ENCODE measurements at places on chromosomes 1 and 21.

DNA sequence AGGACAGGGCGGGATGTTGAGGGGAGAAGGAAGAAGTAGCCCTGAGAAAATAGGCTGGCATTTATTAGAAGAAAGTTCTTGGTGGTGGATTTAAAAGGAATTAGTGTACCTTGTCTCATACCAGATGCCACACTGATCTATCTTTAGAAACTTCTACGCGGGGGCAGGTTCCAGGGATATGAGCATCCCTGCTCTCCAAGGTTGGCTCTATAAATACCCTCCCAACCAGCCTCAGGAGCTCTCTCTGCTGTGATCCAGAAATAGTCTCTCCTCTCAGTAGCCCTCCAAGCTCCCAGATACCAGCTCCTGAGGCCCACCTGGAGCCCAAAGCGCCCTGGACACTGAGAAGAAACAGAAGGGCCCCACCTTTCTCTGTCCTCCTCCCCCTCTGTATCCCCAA is 128.3 kb upstream of the TNR start:
- no peak for DNase-seq
- no peak overlapping the region for H3K27ac ChIP-seq
- H3K36me3 ChIP-seq: no peaks in the 10 kb centered on the region
- no peak overlapping the region for H3K4me3 ChIP-seq

DNA sequence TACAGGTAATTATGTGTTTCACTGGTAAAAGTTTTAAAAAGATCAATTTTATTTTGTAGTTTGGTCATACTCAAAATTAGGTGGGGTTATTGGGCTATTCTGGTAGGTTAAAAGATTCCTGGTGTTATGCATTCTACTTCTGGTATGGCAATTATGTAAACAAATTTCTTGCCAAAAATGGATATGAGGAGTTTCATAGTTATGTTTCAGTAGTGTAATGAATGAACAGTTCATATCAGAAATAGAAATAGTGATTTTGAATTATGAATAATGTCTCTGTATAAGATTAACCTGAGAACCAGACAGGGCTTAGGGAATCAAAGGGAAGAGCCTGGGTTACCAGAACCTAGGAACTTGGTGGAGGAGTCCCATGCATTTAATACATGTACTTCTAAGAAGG is 15.9 kb downstream of the ATF6 start:
- no peak for DNase-seq
- no peaks in the 10 kb centered on the region for H3K4me1 ChIP-seq
- H3K27me3 ChIP-seq: no peaks in the 10 kb centered on the region
- no peak overlapping the region for H3K4me3 ChIP-seq
- H3K36me3 ChIP-seq: no peaks in the 10 kb centered on the region

GRCh38 chr1:932776-933602 is 9.3 kb downstream of the SAMD11 start:
- peaks cover 46% of the 10 kb centered on the region for H3K27me3 ChIP-seq
- H3K4me3 ChIP-seq: no peak overlapping the region
- no peak overlapping the region for H3K27ac ChIP-seq
- peaks cover 5% of the 10 kb centered on the region for H3K4me1 ChIP-seq
- peak; percentile 40 for DNase-seq

DNA sequence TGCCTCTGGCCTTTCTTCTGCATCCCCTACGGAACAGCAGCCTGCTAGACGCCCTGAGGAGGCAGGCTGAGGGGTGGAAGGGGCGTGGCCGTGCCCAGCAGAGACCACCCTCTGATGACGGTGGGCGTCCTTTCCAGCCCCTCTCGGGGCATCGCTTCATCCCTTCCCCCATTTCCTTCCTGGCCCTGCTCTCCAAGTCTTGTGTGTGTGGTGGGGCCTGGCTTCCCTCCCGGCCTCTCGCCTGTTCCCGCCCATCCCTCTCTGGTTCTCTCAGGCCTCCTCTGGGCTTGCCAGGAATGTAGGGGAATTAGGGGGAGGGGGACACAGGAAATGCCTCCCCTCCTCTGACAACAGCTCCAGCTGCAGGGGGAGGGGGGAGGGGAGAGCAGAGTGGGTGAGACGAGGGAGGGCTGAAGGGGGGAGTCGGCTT is 51.1 kb downstream of the SKI start:
- no peak overlapping the region for H3K4me3 ChIP-seq
- no peaks in the 10 kb centered on the region for H3K36me3 ChIP-seq
- no peak for DNase-seq
- H3K27me3 ChIP-seq: no peaks in the 10 kb centered on the region
- peaks cover 31% of the 10 kb centered on the region for H3K4me1 ChIP-seq

DNA sequence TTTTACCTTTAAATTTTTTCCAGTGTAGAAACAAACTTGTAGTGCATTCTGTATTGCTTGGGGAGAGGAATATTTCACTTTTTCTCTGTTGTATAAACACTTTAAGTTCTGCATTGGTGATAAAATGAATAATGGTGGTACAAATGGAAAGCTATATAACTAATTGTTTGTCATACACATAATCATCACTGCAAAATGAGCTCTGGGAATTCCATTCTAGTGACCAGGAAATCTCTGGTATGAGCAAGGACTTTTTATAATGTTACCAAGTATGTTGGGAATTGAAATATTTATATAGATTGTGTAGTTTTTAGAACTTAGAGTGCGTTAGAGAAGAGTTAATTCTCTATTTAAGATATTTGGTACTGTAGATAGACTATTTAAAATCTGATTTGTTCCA is 5.0 kb upstream of the FMN2 start:
- no peak overlapping the region for H3K4me3 ChIP-seq
- no peaks in the 10 kb centered on the region for H3K36me3 ChIP-seq
- H3K27me3 ChIP-seq: peaks cover 2% of the 10 kb centered on the region

DNA sequence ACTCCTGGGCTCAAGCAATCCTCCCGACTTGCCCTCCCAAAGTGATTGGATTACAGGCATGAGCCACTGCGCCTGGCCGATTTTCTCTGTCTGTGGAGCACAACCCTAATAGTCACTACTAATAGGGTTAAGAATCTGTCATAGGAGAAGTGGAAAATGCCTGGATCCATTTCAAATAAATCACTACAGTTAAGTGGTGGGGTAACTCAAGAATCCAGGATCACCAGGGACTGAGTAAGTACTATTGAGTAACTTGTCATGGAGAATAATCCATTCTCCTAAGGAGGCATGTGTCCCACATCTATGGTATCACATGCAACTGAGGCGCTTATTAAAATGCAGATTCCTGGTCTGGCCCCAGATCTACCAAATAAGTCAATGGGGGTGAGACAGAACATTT is 53.2 kb downstream of the OPTC start:
- H3K36me3 ChIP-seq: no peaks in the 10 kb centered on the region
- no peak overlapping the region for H3K27ac ChIP-seq
- no peak overlapping the region for H3K4me3 ChIP-seq
- DNase-seq: no peak
- H3K4me1 ChIP-seq: no peaks in the 10 kb centered on the region

- H3K4me3 ChIP-seq: no peak overlapping the region
- H3K4me1 ChIP-seq: no peaks in the 10 kb centered on the region
- no peaks in the 10 kb centered on the region for H3K27me3 ChIP-seq
- DNase-seq: no peak
Measured at GRCh38 chr1:190205713-190206112, 272.0 kb downstream of the BRINP3 start.

- H3K36me3 ChIP-seq: peaks cover 6% of the 10 kb centered on the region
- H3K4me3 ChIP-seq: peak overlapping the region; percentile 42
- peak overlapping the region; percentile 69 for H3K27ac ChIP-seq
Measured at GRCh38 chr1:223748405-223748772, 36.0 kb downstream of the CAPN2 start.

DNA sequence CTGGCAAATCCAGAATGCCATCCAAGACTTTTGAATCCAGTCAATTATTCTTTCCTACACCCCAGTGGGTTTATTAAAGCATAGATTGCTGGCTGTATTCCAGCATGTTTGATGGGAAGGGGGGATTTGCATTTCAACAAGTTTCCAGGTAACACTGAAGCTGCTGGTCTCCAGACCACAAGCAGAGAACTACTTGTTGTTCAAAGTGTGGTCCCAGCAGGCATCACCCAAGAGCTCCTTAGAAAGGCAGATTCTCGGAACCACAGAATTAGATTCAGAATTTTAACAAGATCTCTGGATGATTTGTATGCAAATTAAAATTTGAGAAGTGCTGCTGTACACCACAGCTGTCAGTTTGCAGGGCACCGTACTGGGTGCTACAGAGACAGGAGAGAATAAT is 216.3 kb upstream of the FAM78B start:
- no peak overlapping the region for H3K27ac ChIP-seq
- no peaks in the 10 kb centered on the region for H3K27me3 ChIP-seq
- no peak overlapping the region for H3K4me3 ChIP-seq
- H3K4me1 ChIP-seq: no peaks in the 10 kb centered on the region
- H3K36me3 ChIP-seq: no peaks in the 10 kb centered on the region

DNA sequence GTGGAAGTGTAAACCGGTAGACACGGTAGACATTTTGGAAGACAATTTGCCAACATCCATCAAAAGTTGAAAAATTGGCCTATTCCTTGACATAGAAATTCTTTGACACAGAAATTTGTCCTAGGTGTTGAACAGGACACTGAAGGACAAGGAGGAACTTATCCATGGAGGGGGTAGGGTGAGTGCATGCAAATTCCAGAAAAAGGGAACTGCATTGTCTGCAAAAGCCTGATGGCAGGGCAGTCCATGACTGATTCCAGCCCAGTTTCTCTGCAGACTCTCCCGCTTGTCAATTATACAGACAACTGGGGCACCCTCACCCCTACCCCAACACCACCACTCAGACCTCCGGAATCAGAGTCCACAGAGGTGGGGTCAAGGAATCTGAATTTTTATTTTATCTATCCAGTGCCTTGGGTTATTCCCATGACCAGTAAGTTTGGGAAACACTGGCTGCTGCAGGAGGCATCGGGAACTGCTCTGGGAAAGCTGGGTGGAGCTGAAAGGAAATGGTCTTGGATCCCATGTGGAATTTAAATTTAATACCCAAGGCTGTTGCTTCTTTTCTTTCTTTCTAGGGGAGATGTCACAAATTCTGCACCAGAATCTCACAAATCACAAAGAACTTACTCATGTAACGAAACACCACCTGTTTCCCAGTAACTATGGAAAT is 103.3 kb upstream of the SLC45A1 start:
- no peak overlapping the region for H3K4me3 ChIP-seq
- H3K4me1 ChIP-seq: peaks cover 6% of the 10 kb centered on the region
- no peak for DNase-seq
- no peaks in the 10 kb centered on the region for H3K36me3 ChIP-seq

GRCh38 chr21:31087639-31088473 is 49.6 kb upstream of the KRTAP19-8 start:
- H3K27me3 ChIP-seq: no peaks in the 10 kb centered on the region
- no peak overlapping the region for H3K4me3 ChIP-seq
- no peaks in the 10 kb centered on the region for H3K4me1 ChIP-seq

GRCh38 chr1:221159608-221160007 is 280.4 kb downstream of the HLX start:
- no peak overlapping the region for H3K27ac ChIP-seq
- H3K27me3 ChIP-seq: no peaks in the 10 kb centered on the region
- no peaks in the 10 kb centered on the region for H3K4me1 ChIP-seq
- H3K4me3 ChIP-seq: no peak overlapping the region

DNA sequence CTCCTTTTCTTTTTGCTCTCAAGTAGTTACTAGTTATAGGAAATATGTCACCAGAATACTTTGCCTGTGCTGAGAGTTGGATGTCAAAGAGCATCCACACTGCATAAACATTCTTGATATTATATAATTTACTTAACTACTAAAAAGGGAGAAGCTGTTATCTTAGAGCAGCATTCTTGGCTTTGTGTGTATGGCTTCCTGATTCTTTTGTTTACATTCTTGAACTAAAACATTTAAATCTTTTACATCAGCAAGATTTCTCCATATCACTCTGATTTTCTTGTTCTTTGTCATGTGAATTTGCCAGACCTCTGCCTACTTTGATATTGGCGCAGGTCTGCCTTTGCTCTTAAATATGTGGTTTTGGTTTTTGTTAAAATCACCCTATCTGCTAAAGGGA is 48.8 kb downstream of the SUCO start:
- H3K36me3 ChIP-seq: no peaks in the 10 kb centered on the region
- DNase-seq: no peak
- H3K27ac ChIP-seq: no peak overlapping the region
- no peaks in the 10 kb centered on the region for H3K27me3 ChIP-seq
